ENCODE measurements at places on chromosomes 7 and 10.

- DNase-seq: no peak
These were observed 62.1 kb downstream of the CRPPA start for GRCh38 chr7:16359216-16359615.

GRCh38 chr7:156522801-156523200, 117.8 kb upstream of the RNF32 start:
- DNase-seq: no peak

GRCh38 chr10:95319239-95319638, 28.4 kb upstream of the PDLIM1 start:
- DNase-seq: no peak

- DNase-seq: peak; percentile 6
These were observed 449.6 kb downstream of the GRM8 start for GRCh38 chr7:126803060-126803665.

DNA sequence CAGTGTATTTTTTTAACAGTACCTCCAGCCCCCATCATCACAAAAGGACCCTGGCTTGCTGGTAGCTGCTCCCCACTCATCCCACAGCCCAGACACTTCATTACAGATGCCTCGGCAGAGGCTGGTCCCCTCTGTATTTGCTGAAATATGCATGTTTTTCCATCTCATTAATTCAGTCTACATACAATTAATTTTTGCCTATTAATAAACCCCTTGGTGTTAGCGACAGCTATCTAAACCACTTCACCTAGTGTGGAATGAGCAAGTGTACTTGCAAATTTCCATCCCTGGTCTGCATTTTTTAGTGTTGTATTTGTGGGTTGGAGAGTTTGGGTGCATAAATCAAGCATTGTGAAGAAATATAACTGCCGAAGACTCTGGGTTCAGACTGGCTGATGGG, 216.9 kb downstream of the MGMT start:
- DNase-seq: no peak

- no peak for DNase-seq
These were observed 49.2 kb downstream of the TNRC18 start for GRCh38 chr7:5374464-5374863.

DNA sequence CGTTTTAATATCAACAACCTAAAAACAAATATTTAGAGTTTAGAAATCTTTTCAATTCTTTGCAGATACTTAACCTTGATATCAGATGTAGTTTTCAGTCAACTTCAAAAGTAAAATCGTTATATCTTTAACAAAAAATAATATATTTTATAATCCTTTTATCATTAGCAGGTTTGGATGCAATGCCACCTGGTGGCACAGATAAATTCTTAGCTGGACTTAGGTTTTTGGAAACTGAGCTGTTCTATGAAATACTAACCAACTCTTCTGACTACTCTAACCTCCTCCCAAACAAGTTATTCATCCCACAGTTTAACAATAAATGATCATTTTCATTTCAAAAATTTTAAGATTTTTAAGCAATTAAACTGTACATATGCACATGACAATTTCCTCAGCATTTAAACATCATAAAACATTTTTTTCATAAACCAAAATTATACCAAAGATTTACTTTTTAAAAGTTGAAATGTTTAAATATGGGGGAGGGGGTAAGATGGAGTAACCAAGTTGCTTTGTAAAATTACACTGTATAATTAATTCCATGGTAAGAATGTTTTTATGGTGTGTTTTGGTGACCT, 56.9 kb downstream of the HIBADH start:
- DNase-seq: no peak

GRCh38 chr10:133056001-133056400, 31.7 kb upstream of the ADGRA1 start:
- no peak for DNase-seq

- no peak for DNase-seq
These were observed 2.4 kb downstream of the ADRB1 start for GRCh38 chr10:114046087-114046458.

GRCh38 chr7:129266181-129266580, 41.4 kb downstream of the AHCYL2 start:
- DNase-seq: no peak

DNA sequence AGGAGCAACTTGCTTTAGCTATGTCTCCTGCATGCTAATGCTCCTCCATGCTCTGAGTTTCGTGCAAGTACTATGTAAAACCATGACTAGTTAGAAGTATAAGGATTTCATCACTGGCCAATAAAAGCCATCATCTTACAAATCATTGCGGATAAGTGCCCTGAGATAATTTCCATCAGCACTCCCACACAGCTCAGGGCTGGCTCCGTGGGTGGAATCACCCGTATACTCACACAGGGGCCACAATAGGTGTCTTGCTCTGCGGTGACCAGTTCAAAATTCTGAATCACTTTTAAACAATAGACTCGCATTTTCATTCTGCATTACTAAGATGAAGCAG, 227.4 kb downstream of the PARD3 start:
- DNase-seq: no peak

DNA sequence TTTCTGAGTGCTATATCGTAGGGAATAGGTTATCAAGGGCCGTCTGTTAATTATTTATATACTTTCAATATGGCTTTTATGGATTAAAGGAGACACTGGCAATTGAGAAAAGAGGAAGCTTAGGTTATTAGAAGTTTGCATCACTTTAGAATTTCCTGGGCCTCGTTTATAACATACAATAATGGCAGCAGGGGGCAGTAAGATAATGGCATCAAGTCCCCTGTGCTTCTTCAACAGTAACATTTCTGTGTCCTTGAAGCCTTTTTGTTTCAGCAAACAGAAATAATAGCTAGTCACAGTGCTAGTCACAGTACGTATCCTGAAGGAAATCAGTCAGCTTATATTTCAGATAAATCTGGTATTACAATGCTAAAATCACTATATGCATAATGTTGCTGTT, 41.9 kb downstream of the SPAM1 start:
- no peak for DNase-seq

- DNase-seq: no peak
These were observed 67.1 kb upstream of the GSDME start for GRCh38 chr7:24824400-24824799.

DNA sequence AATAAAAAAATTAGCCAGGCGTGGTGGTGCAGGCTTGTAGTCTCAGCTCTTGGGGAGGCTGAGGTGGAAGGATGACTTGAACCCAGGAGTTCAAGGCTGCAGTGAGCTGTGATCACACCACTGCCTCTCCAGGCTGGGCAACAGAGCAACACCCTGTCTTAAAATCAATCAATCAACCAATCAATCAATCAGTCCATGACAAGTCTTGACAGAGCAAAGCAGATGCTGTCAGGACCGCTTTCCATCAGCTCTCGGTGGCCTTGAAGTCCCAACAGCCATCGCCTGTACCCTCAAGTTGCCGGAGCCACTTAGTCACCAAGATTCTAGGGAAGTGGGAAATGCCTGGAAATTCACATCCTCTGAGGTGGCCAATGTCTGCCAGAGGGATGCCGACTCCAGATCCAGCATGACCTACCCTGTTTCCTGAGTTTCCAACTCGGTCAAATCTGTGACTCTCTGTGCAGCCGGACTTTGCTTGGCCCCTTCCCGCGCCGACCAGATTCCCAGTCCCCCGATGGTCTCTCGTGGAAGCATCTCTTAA, 871 bp upstream of the CCL24 start:
- DNase-seq: no peak

- no peak for DNase-seq
These were observed 87.9 kb downstream of the DPY19L1 start for GRCh38 chr7:34949361-34949760.

GRCh38 chr7:50729962-50730361, 52.7 kb downstream of the GRB10 start:
- DNase-seq: no peak

- DNase-seq: peak; percentile 49
These were observed 209.0 kb downstream of the CACNA2D1 start for GRCh38 chr7:82234457-82235049.

DNA sequence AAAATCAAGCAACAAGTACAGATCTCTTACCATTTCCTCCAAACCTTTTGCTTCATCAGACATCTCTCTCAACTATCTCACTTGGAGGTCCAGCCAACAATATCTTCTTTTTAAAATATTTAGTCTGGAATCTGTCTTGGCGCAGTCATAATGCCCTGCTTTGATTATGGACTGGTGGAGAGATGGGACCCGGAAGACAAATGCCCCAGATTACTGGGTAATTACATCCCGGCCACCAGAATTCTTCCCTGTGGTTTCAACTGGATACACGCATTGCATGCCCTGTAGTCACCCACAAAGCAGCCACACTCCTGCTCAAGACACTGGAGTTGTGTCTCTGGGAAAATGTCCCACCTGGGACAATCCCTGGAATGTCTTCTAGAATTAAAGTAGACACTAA, 65.5 kb downstream of the BPGM start:
- no peak for DNase-seq

DNA sequence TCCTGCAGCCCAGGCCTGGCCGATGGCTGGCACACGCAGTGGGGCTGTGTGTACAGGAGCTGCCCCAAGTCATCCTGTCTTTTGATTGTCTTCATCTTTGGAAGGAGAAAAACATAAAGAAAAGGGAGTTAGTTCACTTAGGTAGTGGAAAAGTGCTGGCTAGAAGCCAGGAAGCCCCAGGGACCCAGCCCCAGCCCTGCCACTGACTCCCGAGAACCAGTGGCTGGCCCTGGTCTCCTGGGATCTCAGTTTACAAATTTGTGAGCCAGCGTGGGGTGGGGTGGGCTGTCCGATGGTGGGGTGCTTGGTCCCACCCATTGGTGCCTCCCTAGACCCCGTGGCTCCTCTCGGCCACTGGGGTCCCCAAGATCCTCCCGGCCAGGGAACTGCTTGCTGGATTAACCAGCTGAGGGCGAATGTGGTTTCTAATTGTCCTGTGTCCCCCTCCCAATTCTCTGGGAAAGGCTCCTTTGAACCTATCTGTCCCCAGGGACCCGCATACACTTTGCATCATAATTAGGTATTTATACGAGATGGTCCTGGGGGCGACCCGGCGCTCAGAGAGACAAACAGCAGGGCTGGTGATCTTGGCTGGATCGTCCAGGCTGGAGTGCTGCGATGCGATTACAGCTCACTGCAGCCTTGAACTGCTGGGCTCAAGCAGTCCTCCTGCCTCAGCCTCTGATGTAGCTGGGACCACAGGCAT, 16.3 kb upstream of the CHST12 start:
- DNase-seq: no peak

DNA sequence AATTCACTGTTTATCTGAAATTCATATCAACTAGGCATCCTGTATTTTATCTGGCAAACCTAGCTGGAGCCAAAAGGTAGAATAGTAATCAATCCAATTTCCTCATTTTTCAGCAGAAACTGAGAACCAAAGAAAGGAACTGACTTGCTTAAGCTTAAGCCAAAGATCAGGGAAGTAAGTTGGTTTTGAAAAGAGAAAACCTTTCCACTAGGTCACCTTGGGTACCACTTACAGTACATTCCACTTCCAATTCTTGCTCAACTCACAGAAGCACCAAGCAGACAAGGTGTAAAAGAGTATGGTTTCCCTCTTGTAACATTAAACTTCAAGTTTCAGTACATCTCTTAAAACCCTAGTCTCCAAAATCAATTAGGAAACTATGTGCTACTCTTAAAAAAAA, 79.6 kb downstream of the ZFAND4 start:
- DNase-seq: no peak

GRCh38 chr7:135210888-135211178, 493 bp downstream of the WDR91 start:
- no peak for DNase-seq

GRCh38 chr7:44187636-44188416, 1.4 kb downstream of the GCK start:
- DNase-seq: no peak

DNA sequence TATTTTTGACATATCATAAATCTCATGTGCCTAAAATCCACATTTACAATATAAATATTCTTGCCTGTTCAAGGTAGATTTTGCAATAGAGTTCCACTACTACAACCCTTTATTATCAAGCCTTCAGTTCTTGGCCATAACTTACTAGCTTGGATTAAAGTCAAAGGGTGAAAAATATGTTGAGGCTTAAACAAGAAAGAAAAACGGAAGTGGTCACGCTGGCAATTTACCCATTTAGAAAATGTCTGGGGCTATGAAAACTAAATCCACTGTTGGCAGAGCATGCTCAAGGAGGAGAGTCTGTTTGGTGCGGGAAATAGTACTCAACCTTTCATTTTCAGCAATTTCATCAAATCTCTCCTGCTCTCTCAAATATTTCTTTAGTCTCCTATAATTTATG, 209.8 kb upstream of the RHOBTB1 start:
- DNase-seq: no peak

- no peak for DNase-seq
These were observed 56.8 kb upstream of the DDC start for GRCh38 chr7:50621973-50622490.

DNA sequence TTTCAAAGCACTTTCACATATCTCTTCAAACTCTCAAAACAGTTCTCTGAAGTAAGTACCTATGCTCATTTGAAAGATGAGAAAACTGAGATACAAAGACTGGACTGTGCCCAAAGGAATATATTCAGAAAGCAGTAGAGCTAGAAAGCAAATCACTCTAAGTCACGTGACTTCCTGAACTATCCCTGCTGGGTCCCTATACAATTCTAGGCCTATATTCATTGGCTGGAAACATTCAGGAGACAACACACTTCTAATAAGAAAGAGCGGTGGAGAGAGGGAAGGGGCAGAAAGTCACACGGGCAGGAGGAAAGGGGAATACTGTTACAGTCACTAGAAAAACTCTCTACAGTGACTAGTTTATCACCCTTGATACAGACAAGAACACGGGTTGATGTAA, 140.0 kb downstream of the CHCHD3 start:
- DNase-seq: no peak

GRCh38 chr7:116449950-116450349, 49.6 kb upstream of the CAV2 start:
- no peak for DNase-seq

DNA sequence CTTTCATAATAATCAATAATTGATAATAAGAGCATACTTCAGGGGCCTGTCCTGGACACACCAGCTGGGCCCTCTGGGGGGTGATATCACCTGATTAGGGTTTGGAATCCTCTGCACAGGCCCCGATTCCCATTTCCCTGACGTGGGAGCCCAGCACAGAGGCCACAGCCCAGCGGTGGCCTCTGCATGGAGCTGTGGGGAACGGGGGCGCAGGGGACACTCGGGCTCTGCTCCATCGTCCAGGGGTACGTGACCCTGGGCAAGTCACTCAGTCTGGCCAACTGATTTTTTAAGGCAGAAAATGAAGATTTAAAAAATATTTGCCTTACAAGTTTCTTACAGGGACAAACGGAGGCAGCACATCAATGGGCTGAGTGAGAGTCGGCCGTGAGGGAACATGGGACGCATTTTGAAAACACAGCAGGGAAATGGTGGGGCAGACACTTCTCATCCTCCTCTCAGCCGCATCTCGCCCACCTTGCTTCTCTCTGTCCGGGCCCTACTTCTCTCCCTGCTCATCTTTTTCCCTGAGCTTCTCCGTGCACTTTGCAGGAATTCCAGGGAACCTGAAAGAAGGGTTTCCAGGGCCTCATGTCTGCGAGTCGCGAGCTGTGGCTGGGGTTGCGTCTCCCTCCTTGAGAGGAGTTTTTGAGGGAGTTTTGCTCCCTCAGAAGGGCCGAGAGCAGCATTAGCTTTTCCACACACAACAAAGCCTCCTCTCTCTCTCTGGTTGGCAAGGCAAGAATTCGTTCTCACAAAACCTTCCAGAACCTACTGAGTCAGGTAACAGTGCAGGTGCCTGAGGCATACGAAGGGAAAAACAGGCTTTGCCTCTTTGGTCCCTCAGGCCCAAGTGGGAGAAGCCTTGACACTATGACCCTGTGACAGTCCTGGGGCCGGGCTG, 312.0 kb downstream of the WDR37 start:
- DNase-seq: no peak

- DNase-seq: no peak
These were observed 166.8 kb downstream of the USP6NL start for GRCh38 chr10:11444531-11445228.

GRCh38 chr10:33006342-33006887, 48.4 kb upstream of the ITGB1 start:
- no peak for DNase-seq
